ENCODE measurements at places on chromosomes 11 and 22.

GRCh38 chr11:10605941-10606381 is 37.5 kb upstream of the LYVE1 start:
- no peak for DNase-seq

GRCh38 chr11:132976115-132976514 is 556.2 kb downstream of the OPCML start:
- no peak for DNase-seq

DNA sequence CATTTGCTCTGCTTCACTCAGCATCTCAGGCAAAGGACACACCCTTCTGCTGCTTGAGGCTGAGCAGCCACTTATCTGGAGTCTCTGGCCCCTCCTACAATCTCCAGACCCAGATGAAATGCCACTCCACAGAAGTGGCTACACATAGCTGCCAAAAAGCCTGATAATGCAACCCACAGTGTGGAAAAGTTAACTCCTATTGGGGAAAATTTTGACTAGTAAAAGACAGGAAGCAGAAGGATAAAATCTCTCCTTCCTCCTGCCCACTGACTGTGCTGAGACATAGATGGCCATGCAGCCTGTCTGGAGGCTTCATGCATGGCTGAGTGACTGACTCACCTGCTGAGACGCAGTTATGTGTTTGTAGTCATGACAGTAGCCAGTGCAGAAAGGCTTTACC is 92.3 kb upstream of the TEAD1 start:
- DNase-seq, result no peak

DNA sequence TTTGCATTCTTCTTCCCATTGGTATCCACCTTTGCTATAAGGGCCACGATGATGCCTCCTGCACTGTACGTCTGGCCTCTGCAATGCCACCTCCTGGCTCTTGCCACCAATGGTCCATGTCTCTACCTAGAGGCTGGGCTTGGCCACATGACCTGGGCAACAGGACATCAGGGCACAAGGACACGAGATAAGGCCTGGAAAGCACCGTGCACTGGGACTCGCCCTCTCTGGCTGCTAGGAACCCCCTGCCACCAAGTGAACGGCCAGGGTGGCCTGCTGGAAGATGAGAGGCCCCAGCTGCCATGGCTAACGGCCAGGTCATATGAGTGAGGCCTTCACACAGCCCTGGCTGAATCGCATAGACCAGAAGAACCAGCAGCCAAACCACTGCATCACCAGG is 87.4 kb downstream of the TRMU start:
- DNase-seq, result no peak

- no peak for DNase-seq
These were observed 10.8 kb downstream of the AHNAK start for GRCh38 chr11:62535802-62536201.

- no peak for DNase-seq
These were observed 1484.2 kb downstream of the BRD1 start for GRCh38 chr22:48343461-48343860.

GRCh38 chr11:24615451-24616160 is 118.8 kb downstream of the LUZP2 start:
- DNase-seq, result no peak

DNA sequence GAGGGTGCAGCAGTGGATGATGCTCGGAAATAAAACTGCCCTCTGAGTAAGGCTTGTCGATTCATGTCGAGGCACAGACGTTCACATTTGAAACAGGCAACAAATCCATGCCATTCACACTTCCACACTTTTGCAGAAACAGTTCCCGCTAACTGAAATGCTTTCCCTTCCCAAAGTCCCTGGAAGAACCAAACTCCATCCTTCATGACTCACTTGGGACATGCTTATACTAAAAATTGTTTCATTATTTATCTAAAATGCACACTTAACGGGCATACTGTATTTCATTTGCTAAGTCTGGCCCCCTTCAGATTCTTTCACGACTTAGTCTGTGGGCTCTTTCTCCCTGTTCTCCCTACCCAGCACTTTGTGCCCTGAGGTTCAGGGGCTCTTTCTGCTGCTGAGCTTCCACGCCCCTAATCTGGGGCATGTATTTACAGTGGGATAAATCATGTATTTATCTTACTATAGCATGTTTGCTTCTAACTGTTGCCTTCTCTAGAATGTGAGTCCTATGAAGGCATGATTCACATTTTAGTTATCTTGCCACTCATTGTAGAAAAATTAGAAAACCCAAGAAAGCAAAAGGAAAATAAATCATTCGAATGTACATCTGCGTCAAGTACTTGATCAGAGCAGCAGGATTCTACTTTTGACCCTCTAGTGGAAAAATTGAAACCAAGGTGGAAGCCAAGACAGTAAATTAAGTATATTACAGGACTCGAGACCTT is 12.5 kb downstream of the SCGB1A1 start:
- DNase-seq, result no peak

GRCh38 chr11:57777969-57778317 is 16.3 kb downstream of the CTNND1 start:
- DNase-seq, result no peak

GRCh38 chr22:38614332-38615063 is 41.7 kb downstream of the FAM227A start:
- DNase-seq, result no peak

GRCh38 chr11:74929431-74930363 is 19.2 kb downstream of the XRRA1 start:
- peak; percentile 53 for DNase-seq

GRCh38 chr22:33909911-33910310 is 10.4 kb downstream of the LARGE1 start:
- DNase-seq, result no peak

- DNase-seq, result no peak
These were observed 1.3 kb downstream of the EIF3M start for GRCh38 chr11:32584921-32585320.

GRCh38 chr22:27019827-27020226 is 362.4 kb downstream of the MIAT start:
- no peak for DNase-seq

DNA sequence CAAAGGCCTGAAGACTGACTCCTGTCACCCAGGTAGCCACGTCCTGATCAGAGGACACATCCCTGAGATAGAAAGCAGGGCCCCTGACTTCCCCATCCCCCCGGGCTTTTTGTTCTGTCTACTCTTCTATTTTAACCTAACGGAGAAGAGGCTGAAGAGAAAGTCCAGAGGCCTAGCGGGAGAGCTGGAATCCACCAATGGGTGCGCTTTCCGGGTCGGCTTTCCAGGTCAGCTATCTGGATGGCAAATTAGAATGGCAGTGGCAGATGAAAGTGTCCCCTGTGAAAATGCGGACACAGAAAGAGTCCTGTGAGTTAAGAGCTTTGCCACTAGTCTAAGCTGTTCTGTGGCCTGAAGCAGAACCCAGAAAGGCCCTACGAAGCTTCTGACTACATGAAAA is 13.1 kb upstream of the SERPING1 start:
- DNase-seq, result no peak

DNA sequence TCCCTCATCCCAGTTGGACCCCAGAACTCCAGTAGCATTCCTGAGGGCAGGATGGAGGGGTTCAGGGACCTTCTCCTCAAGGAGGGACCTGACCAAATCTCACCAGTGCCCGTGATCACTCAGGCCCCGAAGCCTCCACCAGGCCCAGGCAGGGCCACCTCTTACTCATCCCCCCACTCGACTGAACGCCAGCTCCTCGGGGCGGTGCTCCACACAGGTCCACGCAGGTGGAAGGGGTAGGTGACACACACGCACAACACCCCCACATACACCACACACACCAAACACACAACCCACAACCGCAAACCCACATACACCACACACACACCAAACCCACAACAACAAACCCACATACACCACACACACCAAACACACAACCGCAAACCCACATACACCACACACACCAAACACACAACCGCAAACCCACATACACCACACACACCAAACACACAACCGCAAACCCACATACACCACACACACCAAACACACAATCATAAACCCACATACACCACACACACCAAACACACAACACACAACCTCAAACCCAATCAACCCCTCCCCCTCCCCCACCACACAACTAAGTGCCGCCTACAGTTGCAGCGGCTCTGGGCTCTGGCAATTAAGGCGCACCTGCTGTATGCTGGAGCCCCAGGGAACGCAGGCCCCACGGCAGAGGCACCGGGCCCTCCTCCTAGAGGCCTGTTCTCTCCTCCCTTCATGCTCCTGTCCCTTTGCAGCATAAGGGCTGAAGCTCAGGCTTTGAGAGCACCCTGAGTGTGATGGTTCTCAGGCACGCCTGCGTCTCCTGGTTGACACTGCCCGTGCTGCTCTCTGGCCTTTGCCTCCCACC is 1318.1 kb downstream of the TBC1D22A start:
- DNase-seq, result no peak

- DNase-seq, result peak; percentile 50
These were observed 5.4 kb downstream of the TRABD start for GRCh38 chr22:50190941-50191741.

GRCh38 chr11:75563501-75563977 is 1.5 kb downstream of the SERPINH1 start:
- no peak for DNase-seq

DNA sequence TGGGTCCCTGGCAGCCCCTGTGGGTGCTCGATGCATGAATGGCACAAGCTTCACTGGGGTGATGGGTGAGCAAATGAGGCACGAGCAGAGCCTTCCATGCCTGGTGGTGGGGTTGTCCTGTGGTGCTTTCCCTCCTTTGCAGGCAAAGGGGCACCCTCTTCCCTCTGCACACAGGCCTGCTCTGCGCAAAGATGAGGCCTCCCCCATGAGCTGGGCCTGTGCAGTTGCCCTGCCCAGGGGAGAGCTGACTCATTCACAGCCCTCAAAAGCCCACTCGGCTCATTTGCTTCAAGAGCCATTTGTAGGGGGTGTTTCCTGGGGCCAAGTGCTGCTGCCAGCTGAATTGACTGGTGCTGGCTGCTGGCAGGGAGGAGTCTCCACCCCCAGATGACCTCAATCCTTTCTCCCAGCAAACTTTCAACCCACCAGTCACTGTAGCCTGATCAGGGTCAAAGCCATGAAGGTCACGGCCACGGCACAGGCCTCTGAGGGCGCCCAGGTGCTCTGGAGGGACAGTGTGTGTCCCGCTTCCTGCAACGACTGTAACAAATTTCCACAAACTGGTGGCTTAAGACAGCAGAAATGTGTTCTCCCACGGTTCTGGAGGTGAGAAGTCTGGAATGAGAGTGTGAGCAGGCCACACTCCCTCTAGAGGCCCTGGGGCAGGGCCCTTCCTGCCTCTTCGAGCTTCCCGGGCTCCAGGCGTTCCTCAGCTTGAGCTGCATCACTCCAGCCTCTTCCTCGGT is 48.8 kb upstream of the ANO1 start:
- no peak for DNase-seq

- DNase-seq, result no peak
These were observed 66.7 kb downstream of the PACS1 start for GRCh38 chr11:66136752-66137123.

- DNase-seq, result no peak
These were observed 8.0 kb downstream of the MOB2 start for GRCh38 chr11:1478544-1478943.

DNA sequence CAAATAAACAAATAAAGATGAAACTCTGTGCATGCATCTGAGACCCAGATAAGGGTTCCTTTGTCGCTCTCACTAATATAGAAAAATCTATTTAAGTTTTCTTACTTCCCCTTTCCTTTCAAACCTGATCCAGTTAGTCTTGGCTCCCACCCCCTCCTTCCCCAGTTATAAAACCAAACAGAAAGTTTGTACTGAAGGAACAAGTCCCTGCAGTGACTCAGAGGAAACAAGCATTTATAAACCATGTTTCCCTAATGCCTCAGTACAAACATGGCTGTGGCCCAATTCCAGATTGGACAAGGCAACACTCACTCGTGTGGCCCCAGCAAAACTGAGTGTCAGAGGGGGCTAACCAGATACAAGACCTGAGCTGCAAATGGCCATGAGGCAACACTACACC is 65.5 kb upstream of the ARHGAP20 start:
- DNase-seq, result no peak

GRCh38 chr22:32855045-32855756 is 53.7 kb downstream of the TIMP3 start:
- no peak for DNase-seq

DNA sequence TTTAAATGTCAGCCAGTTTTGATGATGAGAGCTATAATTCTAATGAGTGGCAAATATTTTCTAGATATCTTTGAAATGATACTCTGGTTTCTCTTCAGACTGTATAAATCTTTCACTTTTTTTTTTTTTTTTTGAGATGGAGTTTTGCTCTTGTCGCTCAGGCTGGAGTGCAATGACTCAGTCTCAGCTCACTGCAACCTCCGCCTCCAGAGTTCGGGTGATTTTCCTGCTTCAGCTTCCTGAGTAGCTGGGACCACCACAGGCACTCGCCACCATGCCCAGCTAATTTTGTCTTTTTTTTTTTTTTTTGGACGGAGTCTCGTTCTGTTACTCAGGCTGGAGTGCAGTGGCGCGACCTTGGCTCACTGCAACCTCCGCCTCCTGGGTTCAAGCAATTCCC is 113.6 kb downstream of the TEAD1 start:
- no peak for DNase-seq

DNA sequence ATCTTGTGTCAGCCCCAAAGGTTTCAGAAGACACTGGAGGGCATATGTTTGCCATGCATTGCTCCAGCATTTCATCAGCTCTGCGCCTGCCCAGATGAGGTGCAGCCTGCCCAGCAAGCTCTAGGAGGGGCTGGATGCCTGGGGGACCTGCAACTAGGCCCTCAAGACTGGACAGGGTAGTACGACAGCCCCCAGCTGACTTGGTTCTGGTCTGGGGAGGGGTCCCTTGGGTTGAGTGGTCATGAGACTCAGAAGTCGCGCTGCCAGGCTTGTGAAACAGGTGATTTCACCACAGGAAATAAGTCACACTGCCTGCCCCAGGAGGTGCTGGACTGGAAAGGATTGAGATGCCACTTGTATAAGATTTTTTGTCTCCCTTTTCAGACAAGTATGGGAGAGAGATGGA is 23.4 kb downstream of the TPBGL start:
- DNase-seq, result no peak

DNA sequence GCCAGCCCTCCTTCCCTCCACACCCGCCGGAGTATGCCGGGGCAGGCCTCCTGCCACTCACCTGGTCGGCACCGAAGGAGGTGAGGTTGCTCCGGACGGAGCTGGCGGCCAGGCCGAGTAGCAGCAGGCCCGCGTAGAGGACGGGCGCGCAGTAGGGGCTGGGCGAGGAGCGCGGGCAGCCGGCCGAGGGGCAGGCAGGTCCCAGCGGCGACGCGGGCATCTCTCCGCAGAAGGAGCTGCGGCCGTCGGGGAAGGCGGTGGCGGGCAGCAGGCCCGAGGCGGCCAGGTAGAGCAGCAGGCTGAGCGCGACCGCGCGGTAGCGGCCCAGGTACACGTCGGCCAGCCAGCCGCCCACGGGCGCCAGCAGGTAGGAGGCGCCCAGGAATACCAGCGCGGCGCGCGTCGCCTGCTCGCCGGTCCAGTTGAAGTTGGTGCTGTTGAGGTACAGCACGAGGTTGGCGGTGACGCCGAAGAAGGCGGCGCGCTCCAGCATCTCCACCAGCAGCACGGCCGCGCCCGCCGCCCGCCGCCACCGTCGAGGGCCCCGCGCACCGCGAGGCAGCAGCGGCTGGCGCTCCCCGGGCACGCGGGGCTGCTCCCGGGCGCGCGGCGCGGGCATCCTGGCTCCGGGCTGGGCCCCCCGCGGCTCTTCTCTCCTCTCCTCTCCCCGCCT is 907 bp downstream of the SLC15A3 start:
- no peak for DNase-seq

- DNase-seq, result no peak
These were observed 471.5 kb downstream of the LRRC4C start for GRCh38 chr11:40987776-40988435.
